Ovary (tissue), 10 donors: ENCODE measurements at places on chromosomes 3 and 15. TPM values are rescaled to one million over a fixed set of nuclear protein-coding genes. Genes with fewer than 3 reads are reported as not detected.

DNA sequence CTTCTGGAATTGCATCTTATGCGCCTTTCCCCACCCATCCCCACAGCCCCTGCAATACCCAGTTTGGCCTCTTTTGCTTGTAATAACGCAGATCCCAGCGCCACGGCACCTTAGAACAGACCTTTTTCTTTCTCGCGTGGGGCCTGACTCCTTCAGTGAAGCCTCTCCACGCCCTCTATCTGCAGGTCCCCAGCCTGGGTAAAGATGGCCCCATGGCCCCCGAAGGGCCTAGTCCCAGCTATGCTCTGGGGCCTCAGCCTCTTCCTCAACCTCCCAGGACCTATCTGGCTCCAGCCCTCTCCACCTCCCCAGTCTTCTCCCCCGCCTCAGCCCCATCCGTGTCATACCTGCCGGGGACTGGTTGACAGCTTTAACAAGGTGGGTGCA, 594 bp downstream of the CRELD1 start:
- DNase-seq = peak; percentile 49

DNA sequence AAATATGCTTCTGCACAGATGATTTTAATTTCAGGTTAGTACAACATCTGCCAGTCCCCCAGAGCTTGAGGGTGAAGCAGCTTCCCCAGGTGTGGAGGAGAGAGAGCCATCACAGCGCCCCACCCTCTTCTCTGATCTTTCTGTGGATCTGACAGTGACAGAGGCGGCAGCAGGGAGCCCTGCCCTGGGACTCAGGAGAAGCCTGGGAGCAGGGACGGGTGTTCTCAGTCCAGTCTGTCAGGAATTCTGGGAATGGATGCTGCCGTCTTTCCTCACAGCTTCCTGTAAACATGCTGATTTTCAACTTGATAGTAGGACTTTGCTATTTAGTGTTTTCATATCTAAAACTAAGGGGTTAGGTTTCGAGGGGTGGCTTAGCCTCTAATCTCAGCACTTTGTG, 11.4 kb upstream of the RAB8B start:
- no peak for DNase-seq

DNA sequence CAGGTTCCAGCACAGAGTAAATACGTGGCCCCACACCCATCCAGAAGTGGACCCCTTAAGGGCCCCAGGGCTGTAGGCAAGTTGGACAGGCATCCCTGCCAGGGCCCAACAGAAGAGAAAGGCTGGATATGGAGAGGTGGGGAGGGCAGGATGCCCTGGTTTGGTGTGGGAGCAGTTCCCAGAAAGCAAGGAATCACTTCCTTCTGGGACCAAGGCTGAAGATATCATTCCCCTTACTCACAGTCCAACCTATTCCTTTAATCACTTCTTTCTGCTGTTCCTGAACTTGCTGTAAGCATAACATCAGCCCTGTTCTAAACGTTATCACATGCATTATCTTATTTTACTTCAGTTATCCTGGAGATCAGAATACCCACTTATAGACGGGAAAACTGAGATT, 6.1 kb upstream of the MESP2 start:
- no peak for DNase-seq

GRCh38 chr3:79086514-79086913, 681.3 kb downstream of the ROBO1 start:
- DNase-seq = peak; percentile 13

GRCh38 chr3:51389423-51390183, 1.5 kb upstream of the RBM15B start:
- no peak for DNase-seq

Gene AMOTL2
- 28.7 TPM for polyA plus RNA-seq

Gene TEX55
- not detected for polyA plus RNA-seq

Gene CYP11A1
- polyA plus RNA-seq = 30.1 TPM

Gene THAP10
- polyA plus RNA-seq = 2.9 TPM
